ENCODE measurements at places on chromosomes 12 and 14. TPM values are rescaled to one million over a fixed set of nuclear protein-coding genes. Genes with fewer than 3 reads are reported as not detected.

DNA sequence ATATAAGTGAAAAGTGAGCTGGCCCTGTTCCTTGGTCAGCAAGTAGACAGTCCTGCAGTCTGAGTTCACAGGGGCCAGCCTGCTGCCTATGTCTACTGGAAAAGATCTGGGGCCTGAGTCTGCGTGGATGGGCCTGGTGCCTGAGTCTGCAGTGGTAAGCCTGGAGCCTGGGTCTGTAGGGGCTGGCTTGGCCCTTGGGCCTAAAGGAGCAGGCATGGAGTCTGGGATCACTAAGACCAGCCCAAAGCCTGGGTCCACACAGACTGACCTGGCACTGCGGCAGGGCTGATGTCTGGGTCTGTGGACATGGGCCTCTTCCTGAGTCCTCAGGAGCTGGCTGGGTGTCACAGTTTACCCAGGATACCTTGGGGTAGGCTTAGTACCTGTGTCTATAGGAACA is 95.4 kb downstream of the KLHL28 start:
- DNase-seq = no peak

GRCh38 chr14:55547650-55548315 is 32.2 kb upstream of the KTN1 start:
- DNase-seq = no peak

- DNase-seq = no peak
Observed at GRCh38 chr12:15684896-15685658, 104.1 kb downstream of the EPS8 start.

DNA sequence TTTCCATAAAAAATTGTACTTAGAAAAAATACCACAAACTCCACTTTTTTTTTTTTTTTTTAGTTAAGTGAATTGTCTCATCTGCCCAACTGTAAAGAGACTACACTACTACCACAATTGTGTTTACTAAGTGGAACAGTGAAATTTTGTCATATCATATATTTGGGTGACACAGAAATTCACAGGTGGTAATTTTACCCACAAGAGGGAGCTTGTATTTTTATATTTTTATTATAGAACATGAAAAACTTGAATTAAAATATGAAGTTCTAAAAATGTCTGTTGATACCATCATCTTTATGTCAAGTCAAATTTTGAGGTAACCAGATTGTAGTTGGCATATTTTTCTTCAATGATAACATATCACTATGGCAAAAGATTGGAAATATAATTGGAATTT is 329.4 kb upstream of the SOX5 start:
- DNase-seq = no peak

IL23A gene
- polyA plus RNA-seq = 0.33 TPM

Measured in HepG2 (cell line).